ENCODE measurements at places on chromosomes 5 and 9.

- DNase-seq, result no peak
Observed at GRCh38 chr5:121667292-121667691, 184.4 kb upstream of the FTMT start.

DNA sequence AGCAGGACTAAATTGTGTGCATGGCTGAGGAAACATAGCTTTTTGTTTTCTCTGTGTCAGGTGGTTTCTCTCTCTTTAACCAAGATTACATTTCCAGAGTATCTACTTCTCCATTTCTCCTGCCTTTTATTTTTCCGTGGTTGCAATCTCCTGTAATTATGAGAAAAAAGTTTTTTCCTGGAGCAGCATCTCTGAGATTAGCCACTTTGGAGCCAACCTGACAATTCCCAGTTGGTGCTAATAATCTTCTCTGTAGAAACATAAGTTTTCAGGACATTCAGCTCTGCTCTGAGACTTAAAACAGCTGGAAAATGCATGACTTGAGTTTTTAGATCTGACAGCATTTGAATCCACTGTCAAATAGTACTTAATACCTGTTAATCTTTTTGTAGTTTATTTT is 67.1 kb upstream of the GAS1 start:
- DNase-seq, result no peak

- DNase-seq, result peak; percentile 26
Observed at GRCh38 chr5:10489810-10490426, 48.2 kb downstream of the ROPN1L start.

GRCh38 chr5:345404-346195 is 24.1 kb downstream of the AHRR start:
- DNase-seq, result no peak

DNA sequence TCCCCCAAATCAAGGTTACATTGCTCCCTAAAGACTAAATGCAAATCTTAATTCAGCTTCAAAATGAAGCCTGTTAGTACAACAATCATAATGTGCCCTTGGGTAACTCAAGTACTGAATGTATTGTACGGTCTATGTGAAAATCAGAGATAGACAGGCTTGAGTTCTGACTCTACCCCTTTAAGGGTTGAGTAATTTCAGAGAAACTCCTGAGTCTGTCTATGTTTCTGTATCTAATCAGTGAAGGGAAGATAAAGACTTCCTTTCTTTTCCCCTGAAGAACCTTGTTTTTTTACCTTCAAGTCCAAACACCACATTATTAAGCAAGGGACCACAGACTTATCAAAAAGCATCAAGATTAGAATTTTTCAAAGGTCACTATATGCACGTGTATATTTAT is 108.2 kb downstream of the MPDZ start:
- DNase-seq, result no peak

- peak; percentile 84 for DNase-seq
Observed at GRCh38 chr5:68239487-68239886, 23.9 kb downstream of the PIK3R1 start.

DNA sequence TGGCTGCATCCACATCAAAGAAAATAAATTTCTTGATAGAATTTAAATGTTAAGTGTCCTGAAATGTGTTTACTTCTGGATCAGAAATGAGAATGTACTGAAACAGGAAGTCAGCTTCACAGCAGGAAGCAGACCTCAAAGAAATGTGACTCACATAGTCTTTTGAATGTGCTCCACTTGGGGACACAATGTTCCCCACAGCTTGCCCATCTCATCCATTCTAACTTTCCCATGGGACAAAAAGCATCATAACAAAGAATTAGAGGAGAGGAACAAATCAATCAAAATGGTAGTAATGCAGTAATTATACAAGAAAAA is 85.7 kb downstream of the GRAMD2B start:
- no peak for DNase-seq

- no peak for DNase-seq
Observed at GRCh38 chr9:31112491-31112890, 1272.0 kb upstream of the ACO1 start.

DNA sequence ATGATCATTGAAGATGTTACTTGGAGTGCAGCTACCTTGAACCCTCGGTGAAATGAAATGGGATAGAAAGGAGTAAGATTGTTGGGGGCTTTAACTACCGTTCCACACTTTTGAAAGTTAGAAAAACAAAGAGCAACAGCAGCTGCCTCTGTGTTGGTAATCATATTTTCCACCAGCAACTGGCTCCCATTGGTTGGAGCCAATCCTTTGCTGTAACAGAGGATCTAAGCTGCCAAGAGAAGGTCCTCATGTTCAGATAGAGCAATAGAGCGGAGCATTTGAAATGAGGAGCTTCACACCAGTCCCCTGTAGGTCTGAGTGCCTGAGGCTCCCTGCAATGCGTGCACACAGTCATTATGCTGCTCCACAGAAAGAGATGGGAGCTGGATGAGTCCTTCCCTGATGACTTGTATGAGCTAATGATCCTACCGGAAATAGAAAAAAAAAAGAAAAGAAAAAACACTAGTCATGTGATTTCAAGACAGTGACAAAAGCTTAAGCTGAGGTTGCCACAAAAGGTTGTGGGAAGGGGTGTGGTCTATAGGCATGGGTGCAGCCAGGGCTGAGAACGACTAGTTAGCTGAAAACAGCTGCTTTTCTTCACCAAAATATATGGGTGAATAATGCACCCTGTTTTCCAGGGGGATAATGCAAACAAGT is 300.7 kb downstream of the MLLT3 start:
- DNase-seq, result peak; percentile 56

DNA sequence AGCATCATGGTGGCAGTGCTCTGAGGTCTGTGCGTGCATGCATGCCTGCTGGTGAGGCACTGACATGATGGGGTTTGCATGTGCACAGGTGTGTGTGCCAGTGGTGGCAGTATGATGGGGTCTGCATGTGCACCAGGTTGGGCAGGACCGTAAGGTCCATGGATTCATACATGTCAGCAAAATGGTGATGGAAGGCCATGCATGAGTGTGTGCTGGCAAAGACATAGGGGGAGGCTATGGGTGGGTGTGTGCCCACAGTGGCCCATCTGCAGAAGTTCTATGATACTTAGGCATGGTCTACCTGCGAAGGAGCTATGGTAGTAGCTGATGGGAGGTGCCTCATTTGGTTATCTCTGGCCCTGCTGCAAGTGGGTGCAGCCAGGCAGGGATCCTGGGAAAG is 348.0 kb upstream of the TARS1 start:
- no peak for DNase-seq

- no peak for DNase-seq
Observed at GRCh38 chr5:50763846-50764245, 97.4 kb downstream of the PARP8 start.

GRCh38 chr9:88737031-88737430 is 202.1 kb downstream of the NXNL2 start:
- no peak for DNase-seq

DNA sequence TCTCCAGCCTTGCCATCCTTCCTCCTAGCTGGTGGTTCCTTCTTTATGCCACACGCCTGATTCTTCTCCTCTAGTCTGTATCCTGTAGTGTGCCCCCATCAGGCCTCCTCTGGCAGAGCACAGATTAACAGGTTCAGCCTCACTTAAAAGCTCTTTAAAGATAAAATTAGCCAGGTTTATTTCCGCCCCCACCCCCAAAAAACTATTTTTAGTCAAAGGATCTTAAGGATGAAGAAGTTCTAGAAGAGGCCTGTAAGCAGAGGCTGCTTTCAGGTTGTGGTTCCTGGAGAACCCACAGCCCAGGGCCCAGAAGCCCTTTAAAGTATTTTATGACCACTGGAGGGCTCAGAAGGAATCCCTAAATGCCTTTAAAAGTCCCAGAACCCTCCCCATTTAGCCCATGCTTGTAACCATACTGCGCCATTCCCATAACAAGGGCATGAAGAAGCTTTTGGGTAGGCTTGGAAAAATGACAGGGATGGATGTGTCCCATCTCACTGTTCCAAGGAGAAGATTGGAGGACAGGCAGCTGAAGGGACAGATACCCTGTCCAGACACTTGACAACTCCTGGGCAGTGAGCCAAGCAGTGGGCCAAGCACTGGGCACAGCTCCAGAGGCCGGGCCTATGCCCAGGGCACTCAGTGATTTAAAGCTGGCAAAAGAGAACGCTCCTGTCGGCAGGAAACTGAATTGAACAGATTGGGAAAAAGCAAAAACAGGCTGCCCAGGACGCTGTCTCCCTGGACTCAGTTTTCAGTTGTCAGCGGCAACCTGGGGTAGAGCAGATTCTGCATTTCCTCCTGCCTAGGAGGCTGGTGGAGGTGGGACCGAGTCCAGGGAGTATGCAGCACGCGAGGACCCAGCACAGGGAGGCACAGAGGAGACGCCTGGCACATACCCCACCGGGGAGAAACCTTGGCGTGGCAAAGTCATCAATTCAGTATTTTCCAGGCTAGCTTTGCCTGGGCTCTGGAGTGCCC is 106.3 kb upstream of the SSBP2 start:
- DNase-seq, result no peak

- no peak for DNase-seq
Observed at GRCh38 chr5:93206203-93206602, 374.8 kb downstream of the NR2F1-AS1 start.

GRCh38 chr5:94021246-94021645 is 279.8 kb upstream of the POU5F2 start:
- no peak for DNase-seq

DNA sequence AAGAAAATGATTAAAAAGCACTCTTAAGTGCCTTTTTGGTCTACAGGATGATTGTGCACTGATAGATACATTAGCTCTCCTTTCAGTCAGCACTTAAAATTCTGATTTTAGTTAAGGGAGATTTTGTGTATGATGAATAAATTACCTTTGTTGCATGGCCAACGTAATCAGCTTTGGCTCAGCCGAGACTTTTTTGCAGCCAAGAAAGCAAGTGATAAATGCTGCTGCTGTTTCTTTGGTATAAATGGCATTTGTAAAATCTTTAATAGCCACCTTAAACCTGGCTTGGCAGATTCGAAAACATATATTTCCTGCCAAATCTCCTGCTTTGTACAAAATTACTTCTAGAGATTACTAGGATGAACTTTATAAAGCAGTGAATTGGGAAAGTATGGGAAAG is 147.7 kb downstream of the DCP2 start:
- no peak for DNase-seq

- DNase-seq, result no peak
Observed at GRCh38 chr9:136665111-136665703, 2.5 kb downstream of the EGFL7 start.

DNA sequence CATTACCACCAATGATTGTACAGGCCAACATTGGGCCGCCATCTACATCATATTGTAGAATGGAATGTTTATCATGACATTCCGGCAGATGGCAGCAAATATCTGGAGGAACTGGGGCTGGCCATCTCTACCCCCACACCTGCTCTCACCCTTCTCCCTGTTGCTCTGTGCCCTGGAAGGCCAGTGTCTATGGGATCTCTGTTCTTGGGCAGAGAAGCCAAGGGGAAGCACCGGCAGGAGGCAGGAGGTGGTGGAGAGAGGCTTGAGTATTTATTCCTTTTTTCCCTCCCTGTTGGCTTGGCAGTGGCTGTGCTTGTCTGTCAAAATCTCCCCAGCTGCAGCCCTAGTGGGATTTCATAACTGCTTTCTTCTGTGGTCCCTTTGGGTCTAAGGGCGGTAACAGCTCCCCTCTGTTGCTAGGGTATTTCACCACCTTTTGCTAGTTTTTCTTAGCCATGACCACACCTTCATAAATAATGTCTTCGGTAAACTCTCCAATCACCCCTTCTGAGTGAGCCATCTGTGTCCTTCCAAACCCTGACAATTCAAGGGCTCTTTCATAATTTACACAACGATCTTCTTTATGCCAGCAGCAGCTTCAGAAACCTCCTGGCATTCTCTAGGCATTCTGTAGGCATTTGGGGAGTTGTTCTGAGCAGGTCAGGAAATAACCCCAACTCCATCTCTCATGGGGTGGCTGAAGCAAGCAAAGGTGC is 225.8 kb downstream of the MELK start:
- no peak for DNase-seq

- no peak for DNase-seq
Observed at GRCh38 chr5:72402959-72403628, 82.9 kb downstream of the PTCD2 start.

DNA sequence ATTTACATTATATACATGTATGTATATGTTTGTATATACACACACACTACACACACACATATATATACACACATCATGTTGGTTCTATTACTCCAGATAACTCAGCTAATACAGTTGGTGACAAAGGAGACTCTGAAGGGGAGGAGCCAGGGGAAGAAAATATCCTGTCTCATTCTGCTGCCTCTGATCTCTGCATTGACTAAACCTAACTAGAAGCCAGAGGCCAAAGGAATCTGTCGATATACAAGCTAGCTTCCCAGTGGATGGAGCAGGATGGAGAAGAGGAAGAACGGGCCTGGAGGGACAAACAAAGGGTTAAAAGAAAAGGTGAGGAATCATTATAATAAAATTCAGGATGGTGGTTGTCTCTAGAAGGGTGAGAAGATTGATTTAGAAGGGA is 13.7 kb upstream of the RHOBTB3 start:
- DNase-seq, result no peak

DNA sequence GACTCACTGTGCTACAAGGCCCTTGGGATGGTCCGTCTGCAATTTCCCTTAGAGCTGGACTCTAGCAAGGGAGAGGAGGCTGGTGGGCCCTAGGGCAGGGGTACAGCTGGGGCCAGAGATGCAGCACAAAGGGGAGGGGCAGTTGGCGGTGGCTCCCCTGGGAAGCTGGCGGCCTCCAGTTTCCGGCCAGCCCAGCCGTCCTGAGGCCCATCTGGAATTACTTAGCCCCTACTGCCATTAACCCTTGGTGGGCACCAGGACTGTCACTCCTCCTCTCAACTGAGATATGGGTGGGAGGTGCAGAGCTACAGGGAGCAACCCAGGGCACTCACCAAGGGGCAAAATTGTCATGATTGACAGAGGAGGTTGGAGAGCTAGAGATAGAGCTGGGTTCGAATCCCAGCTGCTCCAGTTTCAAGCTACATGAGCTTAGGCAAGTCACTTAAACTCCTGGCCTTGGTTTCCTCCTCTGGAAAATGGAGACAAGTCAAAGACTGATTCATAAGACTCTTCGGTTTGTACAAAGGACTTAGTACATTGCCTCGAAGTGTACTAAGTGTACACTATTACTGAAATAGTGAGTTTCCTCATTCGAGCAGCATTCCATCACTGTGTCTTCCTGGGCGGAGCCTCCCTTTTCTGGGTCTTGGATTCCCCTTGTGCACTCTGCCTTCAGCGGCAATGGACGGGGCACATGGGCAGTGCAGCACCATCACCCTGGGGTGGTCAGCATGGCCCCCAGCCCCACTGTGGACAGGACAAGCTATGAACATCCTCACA is 2.7 kb upstream of the PDGFRB start:
- DNase-seq, result no peak
